ENCODE measurements at places on chromosomes 12 and 14. TPM values are rescaled to one million over a fixed set of nuclear protein-coding genes. Genes with fewer than 3 reads are reported as not detected.
A peak's percentile ranks its signal among the peaks of the same experiment; 100 is the strongest.

GRCh38 chr12:12467264-12467663 is 95.4 kb downstream of the DUSP16 start:
- no peak for DNase-seq
- H3K4me1 ChIP-seq, result no peaks in the 10 kb centered on the region
- no peak overlapping the region for H3K27ac ChIP-seq
- H3K4me3 ChIP-seq, result no peak overlapping the region
- H3K36me3 ChIP-seq, result no peaks in the 10 kb centered on the region

GRCh38 chr12:54368025-54368708 is 3.9 kb upstream of the GPR84 start:
- H3K27me3 ChIP-seq, result no peaks in the 10 kb centered on the region
- H3K27ac ChIP-seq, result peak overlapping the region; percentile 70
- H3K4me3 ChIP-seq, result peak overlapping the region; percentile 37

Gene EIF5
- 159 TPM for total RNA-seq

Gene GPX2
- not detected for total RNA-seq

GRCh38 chr14:95725685-95726336 is 11.9 kb upstream of the TCL1A start:
- H3K27ac ChIP-seq, result no peak overlapping the region
- no peak for DNase-seq
- H3K4me3 ChIP-seq, result no peak overlapping the region
- H3K27me3 ChIP-seq, result no peaks in the 10 kb centered on the region
- no peaks in the 10 kb centered on the region for H3K4me1 ChIP-seq
